ENCODE measurements at places on chromosomes 16 and 17. TPM values are rescaled to one million over a fixed set of nuclear protein-coding genes. Genes with fewer than 3 reads are reported as not detected.

GRCh38 chr17:17892731-17893130, 55.9 kb upstream of the SREBF1 start:
- DNase-seq, result no peak

The OR2C1 gene
- total RNA-seq, result not detected

- no peak for DNase-seq
Measured at GRCh38 chr17:230395-230770, 48.9 kb upstream of the DOC2B start.

The PDILT gene
- not detected for total RNA-seq

GRCh38 chr17:3771140-3771539, 29.8 kb downstream of the ITGAE start:
- no peak for DNase-seq

GRCh38 chr17:48973806-48974205, 5.4 kb upstream of the GIP start:
- DNase-seq, result no peak

- DNase-seq, result no peak
Measured at GRCh38 chr17:40558890-40559563, 6.2 kb downstream of the CCR7 start.

GRCh38 chr16:21117567-21117966, 33.1 kb downstream of the DNAH3 start:
- no peak for DNase-seq

DNA sequence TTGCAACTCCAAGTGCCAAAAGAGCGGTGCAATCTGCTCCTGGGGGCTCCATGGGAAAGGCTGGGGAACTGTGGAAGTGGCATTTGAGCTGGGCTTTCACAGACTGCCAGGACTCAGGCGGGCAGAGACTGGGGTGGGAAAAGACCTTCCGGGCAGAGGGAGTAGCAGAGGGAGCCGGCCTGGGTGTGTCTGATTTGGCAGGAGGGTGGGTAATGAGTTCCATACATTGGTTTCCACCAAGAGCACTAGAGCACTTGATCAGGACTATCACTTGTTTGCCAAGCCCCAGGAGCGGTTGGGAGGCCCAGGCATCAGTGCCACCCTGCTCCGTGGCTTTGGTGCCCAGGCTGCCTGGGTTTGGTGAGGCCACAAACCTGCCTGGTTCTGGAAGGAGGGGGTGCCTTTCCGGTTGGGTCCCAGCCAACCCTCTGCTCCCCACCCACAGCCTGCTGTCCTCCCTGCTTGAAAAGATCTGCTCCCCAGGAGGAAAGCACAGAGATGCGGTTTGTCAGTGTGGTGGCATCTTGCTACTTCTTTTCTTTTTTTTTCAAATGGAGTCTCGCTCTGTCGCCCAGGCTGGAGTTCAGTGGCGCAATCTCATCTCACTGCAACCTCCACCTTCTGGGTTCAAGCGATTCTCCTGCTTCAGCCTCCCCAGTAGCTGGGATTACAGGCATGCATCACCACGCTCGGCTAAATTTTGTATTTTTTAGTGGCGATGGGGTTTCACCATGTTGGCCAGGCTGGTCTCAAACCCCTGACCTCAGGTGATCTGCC, 3.5 kb upstream of the TRIM47 start:
- DNase-seq, result no peak

- DNase-seq, result no peak
Measured at GRCh38 chr16:59783191-59783590, 1049.1 kb upstream of the GOT2 start.

The ABCA9 gene
- 0.05 TPM for total RNA-seq

DNA sequence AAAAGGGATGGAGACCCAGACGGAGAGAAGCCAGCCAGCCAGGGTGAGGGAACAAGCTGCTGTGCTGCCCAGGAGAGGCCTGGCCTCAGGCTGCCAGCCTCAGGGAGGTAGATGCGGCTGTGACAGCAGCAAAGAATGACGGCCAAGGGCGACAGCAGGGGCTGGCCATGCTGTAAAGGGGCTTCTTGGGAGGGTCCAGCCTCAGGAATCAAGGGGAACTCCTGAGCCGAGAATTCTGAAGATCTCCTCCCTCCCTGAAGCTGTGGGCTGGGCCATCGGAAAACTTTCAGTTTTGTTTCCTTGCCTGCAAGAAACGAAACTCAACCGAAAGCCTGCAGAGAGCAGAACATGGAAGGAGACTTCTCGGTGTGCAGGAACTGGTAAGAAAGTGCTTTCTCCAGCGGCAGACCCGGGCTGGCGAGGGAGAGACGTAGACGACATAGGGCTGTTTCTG, at the start of gene XAF1:
XAF1 (plus strand) TSS at position 316 of the 454 bp plus-strand sequence; CDS start at position 349, 33 bp downstream.
- DNase-seq, result no peak

The NGFR gene
- 1.6 TPM for total RNA-seq

- no peak for DNase-seq
Measured at GRCh38 chr16:78629173-78629572, 529.7 kb downstream of the WWOX start.

The RASD1 gene
- total RNA-seq, result 1.7 TPM

The GNG13 gene
- total RNA-seq, result 0.23 TPM

DNA sequence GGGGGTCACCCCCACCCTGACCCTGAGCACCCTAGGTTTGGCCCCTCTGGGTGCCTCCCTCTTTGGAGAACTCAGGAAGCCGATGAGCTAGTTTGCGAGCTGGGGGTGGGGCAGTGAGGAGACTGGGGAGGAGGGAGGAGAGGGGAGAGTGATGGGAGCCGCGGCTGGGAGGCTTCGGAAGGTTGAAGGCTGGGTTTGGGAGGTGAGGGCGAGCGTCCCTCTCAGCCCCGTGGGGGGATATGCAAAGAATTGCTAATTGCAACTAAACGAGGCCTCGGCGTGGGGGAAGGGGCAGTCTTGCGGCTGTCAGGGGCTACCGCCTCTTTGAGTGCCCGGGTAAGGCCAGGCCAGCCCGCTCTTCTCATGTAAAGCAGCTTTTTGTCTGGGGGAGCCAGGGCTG, 17.6 kb upstream of the FZD2 start:
- no peak for DNase-seq

The NPW gene
- total RNA-seq, result 15.3 TPM

The DHX58 gene
- total RNA-seq, result 9.7 TPM

DNA sequence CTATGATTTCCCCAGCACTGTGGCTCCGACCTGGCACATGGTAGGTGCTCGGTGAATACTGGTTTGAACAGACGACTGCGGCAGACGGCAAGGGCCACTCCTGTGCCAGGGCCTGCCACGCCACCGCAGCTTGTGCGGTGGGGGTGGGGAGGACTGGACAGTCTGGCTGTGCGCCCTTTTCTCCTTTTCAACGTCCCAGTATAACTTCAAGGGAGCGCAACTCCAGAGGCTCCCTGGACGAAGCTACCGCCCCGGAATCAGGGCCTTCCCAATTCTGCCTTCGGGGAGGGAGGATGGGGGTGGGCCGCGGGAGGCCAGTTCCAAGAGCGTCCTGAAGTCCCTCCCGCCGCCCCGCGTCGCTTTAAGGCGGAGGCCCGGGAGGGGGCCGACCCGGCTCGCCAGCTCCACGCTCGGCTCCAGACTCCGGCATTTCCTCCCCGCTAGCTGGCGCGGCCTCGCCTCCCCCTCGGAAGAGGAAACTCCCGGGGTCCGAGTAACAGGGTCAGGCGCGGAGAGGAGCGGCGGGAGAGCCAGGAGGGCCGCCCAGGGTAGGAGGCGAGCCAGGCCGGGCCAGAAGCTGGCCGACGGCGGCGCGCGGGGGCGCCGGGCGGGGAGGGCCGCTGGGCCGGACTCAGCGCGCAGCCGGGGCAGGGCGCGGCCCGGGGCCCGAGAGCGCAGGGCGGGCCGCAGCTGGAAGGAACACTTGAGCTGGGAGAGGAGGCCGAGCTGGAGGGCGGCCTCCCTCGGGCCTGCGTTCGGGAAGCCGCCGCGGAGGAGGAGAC, at the start of gene ITPRIPL2:
ITPRIPL2 (plus strand) TSS at position 388 of the 782 bp plus-strand sequence. CDS start 498 bp downstream, outside the sequence.
- peak; percentile 84 for DNase-seq

DNA sequence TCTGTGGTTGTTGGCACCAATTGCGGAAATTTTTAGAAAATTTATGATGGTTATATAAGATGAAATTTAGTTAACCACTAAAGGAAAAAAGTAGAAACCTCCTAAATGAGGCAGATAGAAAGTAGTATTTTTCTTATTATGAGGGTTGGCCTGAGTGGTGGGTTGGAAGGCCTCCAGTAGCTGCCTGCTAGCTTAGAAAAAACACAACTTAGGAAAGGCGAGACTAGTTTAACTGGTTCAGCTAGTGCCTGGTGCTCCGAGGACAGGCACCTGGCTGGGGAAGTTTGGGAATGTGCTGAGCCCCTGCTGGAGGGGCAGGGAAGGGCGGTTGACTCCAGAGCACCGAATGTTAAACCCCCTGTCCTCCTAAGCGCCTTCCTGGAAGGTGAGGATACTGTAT, 19.9 kb downstream of the LDHD start:
- DNase-seq, result no peak

GRCh38 chr17:64002658-64003525, 4.7 kb downstream of the PRR29 start:
- DNase-seq, result no peak

DNA sequence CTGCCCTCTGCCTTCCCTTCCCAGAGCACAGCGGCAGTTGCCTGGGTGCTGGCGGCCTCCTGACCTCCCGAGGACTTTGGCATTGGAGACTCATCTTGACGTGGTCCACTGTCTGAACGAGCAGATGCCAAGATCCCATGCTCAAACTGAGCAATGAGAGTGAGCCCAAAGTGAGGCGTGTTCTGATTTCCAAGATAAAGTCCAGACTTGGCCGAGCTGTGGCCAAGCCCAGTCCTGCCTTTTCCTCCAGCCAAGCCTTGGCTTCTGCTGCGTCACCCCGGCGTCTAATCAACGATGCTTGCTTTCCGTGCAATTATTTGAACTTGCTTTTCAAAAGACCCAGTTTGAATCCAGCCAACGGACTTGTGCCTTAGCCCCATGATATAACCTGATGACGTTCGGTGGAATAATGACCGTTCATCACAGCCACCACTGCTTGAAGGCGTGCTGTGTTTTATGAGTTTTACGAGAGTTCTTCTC, 179.2 kb downstream of the IRF8 start:
- no peak for DNase-seq

The TNS4 gene
- not detected for total RNA-seq

- no peak for DNase-seq
Measured at GRCh38 chr17:46020023-46020761, 21.1 kb downstream of the STH start.

The ZDHHC1 gene
- total RNA-seq, result 7.8 TPM

DNA sequence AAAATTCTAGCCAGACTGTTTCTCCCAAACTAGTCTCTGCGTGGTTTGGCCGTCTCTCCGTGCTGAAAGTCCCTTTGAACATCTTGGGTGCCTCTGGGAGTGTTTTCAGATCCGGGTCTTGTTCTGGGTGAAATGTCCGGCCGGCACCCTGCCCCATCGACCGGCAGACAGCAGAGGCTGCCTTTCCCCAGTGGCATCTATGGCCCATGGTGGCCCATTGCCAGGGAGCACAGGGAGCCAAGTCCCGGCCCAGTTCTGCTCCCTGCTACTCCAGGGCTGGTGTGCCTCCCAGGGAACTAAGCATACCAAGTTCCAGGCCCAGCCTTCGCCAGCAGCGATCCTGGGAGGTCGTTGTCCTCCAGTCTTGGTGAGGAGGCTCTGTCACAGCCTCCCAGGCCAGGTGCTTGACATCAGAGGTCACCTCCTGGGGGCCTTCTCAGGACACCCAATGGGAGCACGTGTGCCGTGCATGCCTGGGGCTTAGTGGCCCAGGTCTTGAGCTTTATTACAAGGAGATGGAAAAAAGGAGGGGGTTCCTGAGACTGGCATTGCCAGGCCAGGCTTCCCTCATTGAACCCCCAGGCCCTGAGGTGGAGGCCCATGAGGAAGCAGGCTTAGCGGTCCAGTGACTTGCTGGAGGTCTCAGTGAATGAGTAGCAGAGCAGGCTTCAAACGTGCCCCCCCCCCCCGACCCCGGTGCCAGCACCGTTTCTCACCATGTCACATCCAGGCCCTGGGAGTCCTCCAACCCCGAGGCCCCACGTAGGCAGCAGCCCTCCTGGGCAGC, 54.0 kb downstream of the PGS1 start:
- DNase-seq, result no peak

DNA sequence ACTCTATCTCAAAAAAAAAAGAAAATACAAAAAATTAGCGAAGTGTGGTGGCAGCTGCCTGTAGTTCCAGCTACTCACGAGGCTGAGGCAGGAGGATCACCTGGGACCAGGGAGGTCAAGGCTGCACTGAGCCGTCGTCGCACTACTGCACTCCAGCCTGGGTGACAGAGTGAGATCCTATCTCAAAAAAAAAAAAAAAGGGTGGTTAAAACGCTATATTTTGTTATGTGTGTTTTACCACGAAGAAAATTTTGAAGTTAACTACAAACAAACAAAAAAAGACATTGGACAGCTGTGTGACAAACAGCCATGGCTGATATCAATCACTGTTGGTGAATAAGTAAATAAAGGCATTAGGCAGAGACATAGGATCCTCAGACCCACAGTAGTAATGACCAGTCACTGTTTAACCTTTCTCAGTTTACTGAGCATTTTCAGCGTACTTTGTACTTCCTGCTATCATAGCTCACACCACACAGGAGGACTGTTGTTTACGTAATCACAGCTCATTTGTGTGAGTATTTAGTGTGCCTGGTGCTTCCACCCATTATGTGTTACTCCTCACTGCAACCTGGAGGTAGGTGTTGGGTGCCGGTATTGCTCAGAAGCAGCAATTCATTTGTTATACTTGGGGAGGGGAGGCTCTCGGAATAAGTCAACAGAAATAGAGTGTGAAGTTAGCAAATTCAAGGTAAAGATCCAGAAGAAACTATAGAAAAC, 55.4 kb downstream of the COPRS start:
- DNase-seq, result no peak

The SDR42E1 gene
- 0.33 TPM for total RNA-seq

The SLC38A8 gene
- total RNA-seq, result not detected

- DNase-seq, result no peak
Measured at GRCh38 chr16:56689171-56689570, 6.9 kb downstream of the MT1X start.

DNA sequence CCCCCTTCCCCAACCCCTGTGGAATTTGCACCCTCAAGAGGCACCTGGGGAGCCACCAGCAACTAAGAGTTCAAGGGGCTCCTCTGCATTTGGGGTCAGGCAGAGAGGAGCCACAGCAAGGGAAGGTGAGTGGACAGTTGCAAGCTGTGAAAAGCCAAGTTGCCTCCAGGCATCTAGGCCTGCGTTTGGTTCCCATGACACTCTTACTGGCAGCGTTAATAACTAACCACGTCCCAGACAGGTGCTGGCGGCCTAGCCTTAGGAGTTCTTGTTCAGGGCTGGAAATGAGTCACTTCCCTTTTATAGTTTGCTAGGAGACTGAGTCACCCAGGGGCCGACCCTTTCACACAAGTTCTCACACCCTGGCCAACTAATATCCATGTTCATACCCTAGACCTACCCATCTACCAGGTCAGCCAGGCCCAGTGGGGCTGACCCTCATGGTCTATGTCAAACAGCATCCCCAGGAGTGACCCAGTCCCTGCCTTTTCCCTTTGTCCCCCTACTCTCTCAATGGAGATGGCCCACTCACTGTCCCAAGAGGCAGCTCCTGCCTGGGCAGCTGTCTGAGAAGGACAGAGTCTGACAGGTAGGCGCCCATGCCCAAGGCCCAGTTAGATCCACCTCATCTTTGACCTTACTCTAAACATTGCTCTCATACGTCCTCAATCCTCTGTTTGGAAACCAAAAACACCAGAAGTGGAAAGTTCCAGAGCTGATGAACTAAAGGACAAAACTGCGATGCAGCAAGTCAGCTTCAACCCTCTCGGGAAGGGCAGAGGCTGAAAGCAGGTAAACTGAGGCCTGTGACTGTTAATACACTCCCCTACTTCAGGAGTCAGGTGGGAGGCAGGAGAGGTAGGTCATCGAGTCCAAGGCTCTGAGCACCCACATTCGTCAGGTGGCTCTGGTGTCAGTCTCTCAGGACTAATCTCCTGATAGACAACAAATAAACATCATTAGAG, 300.6 kb downstream of the SOX9 start:
- DNase-seq, result peak; percentile 82

- DNase-seq, result no peak
Measured at GRCh38 chr17:68868708-68869107, 86.5 kb downstream of the ABCA8 start.

The ABCC3 gene
- 128 TPM for total RNA-seq

Measured in Panc1 (cell line).